ENCODE measurements at places on chromosomes 3 and 15.

DNA sequence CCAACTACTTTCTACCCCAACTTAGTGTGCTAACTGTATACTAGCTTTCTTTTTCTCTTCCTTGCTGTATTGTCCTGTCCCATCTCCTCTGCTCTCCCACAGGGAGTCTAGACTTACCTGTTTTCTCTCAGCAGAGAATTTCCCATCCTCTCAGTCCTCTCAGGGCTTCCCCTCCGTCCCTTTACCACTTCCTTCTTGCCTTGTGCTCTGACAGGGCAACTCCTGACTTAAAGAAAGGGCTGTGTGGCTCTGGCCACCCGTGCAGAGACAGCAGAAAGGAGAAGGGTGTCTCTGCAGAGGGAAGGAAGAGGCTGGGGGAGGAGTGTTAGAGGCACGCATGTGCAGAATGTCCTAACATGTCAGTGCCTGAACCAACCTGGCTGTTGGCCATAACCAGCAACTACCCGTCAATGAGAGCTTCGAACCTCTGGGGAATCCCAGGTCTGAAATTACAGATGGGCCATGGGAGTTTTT lies at the start of gene GCSAM:
Gene GCSAM (minus strand): TSS at position 274 of the 474 bp plus-strand sequence. CDS start 128 bp downstream, at position 146.
- DNase-seq = no peak

DNA sequence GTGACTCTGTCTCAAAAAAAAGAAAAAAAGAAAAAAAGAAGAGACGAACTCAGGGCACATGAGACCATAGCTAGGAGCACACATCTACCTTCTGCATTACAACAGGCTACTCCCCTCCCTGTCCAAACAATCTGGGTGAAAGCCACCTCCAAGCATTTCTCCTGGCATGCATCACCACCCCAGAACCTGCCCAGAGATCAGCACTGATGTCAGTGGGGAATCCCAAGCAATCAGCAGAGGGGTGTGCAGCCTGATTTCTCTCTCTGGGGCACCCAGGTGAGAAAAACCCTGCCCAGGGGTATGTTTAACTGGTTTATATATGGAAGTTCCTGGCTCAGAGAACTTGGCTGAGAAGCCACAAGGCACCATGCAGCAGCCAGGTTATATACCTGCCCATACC lies 59.4 kb downstream of the CDC25A start:
- DNase-seq = no peak

- DNase-seq = no peak
Observed at GRCh38 chr3:158733656-158734055, 1.4 kb upstream of the RARRES1 start.

DNA sequence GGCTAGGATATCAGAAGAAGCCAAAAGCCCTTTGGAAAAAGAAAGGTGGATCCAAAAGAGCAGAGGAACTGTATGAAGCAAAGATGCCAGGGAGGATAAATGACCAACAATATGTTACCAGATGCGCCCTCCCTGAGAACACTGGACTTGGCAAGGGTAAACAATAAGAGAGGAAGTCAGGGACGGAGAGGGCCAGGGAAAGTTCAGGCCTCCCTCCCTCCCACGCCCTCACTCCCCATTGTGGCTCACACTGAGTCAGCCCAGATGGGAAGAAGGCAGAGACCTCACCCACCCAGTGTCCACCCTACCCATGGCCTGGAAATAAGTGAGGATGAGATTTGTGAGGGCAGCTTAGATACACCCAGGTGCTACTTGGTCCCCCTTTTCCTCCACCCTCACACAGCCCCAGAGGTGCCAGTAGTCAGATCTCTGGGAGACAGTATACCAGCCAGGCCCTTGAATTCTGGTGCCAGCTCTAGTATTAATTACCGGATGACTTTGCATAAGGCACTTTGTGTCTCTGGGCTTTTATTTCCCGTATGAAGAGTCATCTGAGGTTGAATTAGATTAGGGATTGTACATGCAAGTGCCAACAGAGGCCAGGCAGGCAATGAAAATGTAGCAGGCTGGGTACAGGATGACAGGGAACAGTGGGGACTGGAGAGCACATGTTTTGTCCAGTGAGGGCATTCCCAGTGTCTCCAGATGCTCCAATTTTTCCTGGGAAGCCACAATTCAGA lies 35.1 kb upstream of the FRMD4B start:
- DNase-seq = no peak

DNA sequence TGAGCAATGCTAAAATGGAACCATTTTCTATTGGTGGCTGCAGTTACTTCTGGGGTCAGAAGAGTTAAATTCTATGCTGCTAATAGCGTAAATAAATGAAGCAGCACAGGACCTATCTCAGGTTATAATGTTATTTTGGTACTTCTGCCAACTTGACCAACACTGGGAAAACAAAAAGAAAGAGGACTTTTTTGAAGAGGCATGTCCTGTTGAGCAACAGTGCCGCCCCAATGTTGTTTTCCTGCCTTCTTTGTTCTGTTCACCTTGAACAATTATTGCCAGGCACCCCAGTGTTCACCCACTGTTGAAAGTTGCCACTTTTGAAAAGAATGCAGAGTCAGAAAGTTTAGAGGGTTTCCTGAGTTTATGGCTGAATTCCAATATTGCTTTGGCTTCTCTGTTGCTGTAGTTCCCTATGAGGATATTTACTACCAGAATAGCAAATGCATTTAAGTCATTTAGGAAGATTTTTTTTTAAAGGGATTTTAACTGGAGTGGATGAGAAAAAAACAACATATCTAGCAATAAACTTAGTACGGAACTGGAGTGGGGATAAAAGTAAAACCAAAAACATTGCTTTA lies 679.0 kb upstream of the DPPA4 start:
- no peak for DNase-seq

- no peak for DNase-seq
Observed at GRCh38 chr3:58144478-58145325, 66.1 kb downstream of the DNASE1L3 start.

- DNase-seq = no peak
Observed at GRCh38 chr3:178479860-178480259, 56.4 kb upstream of the KCNMB2 start.
